ENCODE measurements at places on chromosomes 3 and 15.

- DNase-seq: no peak
Observed at GRCh38 chr3:10529809-10530208, 24.4 kb upstream of the ATP2B2 start.

- no peak for DNase-seq
Observed at GRCh38 chr3:71593106-71593505, 9.6 kb upstream of the FOXP1 start.

GRCh38 chr15:48708641-48709040 is 63.1 kb upstream of the FBN1 start:
- DNase-seq: no peak

DNA sequence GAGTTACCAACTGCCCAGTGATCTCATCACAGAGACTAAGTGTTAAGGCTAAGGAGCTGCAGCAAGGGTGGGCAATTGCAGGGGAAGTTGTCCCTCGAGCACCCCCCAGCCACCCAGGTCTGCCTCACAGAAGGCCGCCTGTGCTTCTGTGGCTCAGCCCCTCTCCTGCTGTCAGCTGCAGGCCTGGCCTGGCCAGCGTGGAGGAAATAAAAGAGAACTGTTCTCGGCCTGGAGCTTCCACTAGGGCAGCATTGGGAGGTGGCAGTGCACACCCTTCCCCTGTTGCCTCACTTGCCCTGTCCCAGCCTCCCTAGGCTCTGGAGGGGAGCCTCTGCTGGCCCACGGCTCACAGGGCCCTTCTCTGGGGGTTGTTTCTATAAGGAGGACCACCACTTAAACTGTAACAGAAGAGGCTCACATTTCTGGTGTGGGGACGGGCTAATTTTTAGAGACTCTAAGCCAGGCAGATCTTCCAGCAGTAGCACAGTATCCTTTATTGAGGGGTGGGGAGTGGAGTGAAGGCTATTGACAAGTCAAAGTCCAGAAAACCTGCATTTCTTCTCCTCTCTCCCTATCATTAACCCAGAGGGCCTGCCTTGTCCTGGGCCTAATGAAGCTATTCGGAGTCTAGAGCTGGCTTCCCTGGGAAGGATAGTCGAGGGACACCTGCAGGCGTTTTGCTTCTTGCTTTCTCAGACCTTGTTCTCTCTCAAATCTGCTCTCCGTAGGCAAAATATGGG is 75.6 kb upstream of the ADPGK start:
- DNase-seq: peak; percentile 14

DNA sequence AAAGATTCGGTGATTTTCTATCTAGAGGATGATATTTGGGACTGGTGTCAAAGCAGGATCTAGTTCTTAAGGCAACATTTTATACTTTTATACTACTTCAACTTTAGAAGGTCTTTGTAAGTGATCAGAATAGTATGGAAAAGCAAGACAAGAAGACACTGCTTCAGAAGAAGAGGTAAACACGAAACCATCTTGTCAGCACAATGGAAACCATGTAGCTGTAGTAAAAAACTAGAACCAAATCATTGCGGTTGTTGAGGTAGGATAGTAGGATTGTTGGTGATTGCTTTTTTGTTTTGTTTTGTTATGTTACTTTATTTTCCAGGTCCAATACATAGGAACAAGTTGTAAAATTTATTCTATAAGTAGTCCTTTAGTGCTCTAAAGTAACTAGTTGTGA is 40.0 kb downstream of the SEMA6D start:
- DNase-seq: no peak

DNA sequence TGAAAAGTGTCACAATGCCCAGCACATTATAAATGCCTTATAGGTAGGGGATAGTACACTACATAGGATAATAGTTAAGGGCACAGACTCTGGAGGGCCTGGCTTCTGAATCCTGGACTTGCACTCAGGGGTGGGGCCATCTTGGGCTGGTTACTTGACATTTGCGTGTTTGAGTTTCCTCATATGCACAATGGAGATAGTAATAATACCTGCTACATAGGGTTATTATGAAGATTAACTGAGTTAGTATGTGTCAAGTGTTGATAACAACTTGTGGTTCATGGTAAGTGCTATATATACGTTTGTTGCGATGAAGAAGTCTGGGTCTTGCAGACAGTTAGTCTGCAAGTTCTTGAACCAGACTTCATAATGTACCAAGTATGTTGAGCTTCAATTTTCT is 37.0 kb downstream of the MITF start:
- DNase-seq: no peak

- no peak for DNase-seq
Observed at GRCh38 chr3:22129101-22129500, 378.1 kb upstream of the ZNF385D start.

- DNase-seq: no peak
Observed at GRCh38 chr3:71109241-71109976, 474.1 kb downstream of the FOXP1 start.

GRCh38 chr3:81932681-81933080 is 171.2 kb upstream of the GBE1 start:
- DNase-seq: no peak

- peak; percentile 56 for DNase-seq
Observed at GRCh38 chr15:75647370-75648155, at the start of gene SNX33. TSS of gene SNX33 (plus strand) at chr15:75647912. CDS start at chr15:75649103, 1,191 bp downstream.

GRCh38 chr3:88013592-88013991 is 45.2 kb downstream of the CGGBP1 start:
- DNase-seq: no peak

DNA sequence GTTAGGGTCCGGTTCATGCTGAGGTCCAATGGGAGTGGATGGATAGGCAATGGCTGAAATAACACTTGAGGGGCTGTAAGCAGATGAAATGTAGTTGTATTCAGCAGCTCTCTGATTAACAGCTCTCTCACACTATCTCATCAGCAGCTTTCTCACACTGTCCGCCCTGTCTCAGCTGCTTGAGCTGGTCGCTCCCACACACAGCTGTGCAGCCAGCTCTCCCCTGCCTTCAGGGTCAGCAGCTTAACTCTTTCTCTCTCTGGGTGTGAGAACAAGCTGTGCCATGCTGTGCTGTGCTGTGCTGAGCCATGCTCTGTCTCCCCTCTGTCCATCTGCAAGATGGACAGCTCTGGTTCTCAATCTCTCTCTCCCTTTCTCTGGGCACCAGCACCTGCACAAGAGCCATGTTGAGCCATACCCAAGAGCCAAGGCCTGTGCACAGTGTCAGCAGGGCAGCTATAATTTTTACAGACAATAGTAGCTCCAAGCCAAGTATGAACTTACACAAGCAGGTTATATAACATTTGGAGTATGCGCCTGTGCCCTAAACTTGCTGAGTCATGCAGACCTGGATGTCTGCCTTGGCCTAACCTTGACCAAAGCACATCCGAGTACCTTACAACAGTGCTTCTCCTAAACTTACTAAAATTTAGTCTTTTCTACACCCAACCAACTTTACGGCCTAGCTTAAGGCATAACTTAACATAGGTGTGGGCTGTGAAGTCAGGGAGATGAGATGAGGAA is 291.3 kb upstream of the TRIM42 start:
- peak; percentile 64 for DNase-seq

DNA sequence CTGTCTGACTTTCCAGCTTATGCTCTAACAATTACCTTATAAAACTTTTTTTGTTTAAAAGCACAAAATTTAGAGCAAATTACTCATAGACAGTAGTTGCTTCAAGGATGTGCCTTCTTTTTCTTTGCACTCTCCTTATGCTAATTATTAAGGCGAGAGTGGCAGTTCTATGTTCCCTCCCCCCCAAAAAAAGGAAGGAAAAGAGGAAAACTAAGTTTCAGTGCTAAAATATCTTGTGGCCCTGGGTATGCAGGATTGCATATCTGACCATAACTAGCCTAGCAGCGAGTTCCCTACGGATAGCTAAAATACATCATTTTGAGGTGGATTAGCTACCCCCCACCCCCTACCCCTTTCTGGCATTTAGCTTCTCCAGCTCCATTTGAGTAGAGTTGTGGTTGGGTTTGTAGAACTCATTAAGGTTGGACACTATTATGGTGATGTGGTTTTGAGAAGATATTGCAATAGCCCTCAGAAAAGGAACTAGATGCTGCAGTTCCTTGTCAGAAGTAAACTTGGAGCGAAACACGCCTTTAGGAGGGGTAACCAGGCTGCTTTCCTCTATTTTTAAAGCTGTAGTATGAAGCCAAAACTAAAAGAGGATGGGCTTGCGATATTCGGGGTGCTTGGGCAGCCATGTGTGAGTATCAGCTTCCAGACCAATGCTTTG is 174.6 kb downstream of the AKAP13 start:
- DNase-seq: no peak

DNA sequence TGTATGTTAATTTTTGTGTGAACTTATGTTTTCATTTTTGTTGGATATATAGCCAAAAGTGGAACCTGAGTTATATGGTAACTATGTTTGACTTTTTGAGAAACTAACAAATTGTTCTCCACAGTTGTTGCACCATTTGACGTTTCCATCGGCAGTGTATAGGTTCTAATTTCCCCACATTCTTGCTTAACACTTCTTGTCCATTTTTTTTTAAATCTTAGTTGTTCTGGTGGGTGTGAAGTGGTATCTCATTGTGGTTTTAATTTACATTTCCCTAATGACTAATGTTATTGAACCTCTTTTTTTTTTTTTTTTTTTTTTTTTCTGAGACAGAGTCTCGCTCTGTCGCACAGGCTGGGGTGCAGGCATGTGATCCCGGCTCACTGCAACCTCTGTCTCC is 8.0 kb downstream of the NISCH start:
- DNase-seq: no peak

DNA sequence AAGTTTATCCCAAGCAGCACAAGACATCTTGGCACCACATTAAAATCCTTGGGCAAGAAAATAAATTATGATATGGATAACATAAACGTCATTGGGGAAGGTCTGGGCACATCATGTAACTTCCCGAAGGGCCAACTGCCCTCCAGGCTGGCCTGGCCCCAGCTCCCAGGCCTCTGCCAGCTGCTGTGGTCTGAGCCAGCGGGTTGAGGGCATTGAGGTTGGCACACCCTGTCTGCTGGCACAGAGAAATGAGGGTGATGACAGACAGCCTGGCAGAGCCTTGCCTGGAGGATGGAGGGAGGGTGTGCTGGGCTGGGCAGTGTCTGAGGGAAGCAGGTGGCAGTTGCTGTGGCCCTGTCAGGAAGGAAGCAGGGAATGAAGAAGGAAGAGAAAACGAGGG is 3.3 kb upstream of the RBSN start:
- peak; percentile 78 for DNase-seq

GRCh38 chr3:120450600-120451271 is at the start of gene FSTL1:
TSS of gene FSTL1 (minus strand) at chr3:120450992. CDS start at chr3:120450746, 246 bp downstream.
- DNase-seq: peak; percentile 17

GRCh38 chr3:170128977-170129431 is 52.5 kb downstream of the PHC3 start:
- no peak for DNase-seq

GRCh38 chr15:66566963-66567531 is 1.2 kb upstream of the LCTL start:
- DNase-seq: peak; percentile 6

- DNase-seq: no peak
Observed at GRCh38 chr15:63800241-63800640, 33.5 kb downstream of the HERC1 start.

DNA sequence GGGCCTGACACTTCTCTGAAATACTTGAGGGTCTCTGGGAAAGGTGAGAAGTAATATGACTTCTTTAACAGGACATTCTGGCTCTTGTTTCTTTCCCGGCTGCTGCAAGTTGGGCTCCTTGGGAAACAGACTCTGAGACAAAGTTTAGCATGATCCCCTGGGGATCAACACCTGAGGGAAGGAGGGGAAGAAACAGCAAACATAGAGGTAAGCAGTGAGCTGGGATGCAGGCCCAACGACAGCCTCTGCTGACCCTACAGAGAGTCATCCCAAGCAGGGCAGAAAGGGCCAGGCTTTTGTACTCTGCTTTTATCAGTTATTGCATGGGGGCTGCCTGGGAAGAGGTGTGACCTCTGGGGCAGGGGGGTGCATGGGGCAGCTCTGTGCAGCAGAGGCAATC is 26.8 kb upstream of the DUT start:
- DNase-seq: no peak

DNA sequence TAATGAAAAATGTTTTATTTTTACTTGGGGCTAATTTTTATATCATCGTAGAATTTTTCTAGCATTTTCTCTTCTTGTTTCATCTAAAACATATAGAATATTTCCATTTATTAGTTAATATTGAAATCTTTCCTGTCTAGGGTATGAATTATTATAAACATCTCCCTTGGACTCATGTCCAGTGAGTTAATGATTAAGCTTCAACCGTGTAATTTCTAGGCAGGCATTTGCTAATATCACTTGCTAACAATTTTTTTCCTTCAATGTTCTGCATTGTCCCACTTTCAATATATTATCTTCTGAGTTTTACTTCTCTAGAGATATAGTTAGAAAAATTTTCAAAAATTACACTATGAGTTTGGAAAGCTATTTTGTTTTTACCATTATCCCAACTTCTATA is 1371.6 kb upstream of the EPHA6 start:
- DNase-seq: no peak

- no peak for DNase-seq
Observed at GRCh38 chr15:91944331-91944730, 90.8 kb downstream of the SLCO3A1 start.

DNA sequence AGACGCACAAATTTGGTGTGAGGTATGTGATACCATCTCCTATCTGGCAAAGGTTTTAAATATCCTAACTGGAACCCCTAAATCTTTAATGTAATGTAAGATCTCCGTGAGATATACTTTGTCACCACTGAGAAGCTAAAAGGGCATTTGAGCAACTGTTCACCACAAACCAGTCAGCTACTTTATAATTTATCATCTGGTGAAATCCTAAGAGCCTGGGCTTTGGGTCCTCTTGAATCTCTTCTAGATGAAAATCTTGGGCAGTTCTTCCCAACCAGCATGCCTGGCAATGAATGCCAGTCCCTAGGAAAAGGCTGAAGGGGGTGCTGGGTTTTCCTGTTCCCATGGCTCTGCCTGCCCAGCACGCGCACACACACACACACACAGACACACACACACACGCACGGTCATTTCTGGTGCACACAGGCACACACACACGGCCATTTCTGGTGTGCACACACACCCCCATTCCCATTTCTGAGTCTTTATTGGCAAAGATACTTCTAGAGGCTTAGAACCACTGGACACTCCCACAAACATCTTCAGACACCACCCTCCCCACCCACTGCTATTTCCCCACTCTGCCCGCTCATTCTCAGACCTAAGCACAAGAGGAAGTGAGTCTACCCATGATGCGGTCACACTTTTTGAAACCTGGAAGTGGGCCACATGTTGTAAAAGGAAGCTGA is 72.6 kb downstream of the MYO1E start:
- DNase-seq: no peak

GRCh38 chr3:18438586-18438985 is 13.4 kb upstream of the SATB1 start:
- no peak for DNase-seq

DNA sequence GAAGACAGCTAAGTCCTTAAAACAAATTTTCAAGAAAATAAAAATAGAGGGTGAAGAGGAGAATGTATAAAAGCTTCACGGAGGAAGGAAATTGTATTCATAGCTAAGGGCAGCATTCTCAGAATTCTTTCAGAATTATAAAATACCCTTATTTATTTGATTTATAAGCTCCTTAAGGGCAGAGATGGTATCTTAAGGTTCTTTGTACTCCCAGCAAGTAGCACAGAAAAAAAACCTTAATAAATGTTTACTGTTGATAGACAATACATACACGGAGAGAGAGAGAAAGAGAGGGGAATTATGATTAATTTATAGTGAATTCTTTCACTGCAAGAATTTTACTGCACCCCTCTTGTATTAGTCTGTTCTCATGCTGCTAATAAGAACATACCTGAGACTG is 375.6 kb upstream of the CCDC54 start:
- no peak for DNase-seq

- DNase-seq: peak; percentile 2
Observed at GRCh38 chr3:107524841-107525643, 2.3 kb downstream of the BBX start.
